Fibroblast of skin of back (primary cell): ENCODE measurements at places on chromosomes 3 and 15.
A peak's percentile ranks its signal among the peaks of the same experiment; 100 is the strongest.

GRCh38 chr3:49512781-49513355 is 41.4 kb upstream of the BSN start:
- DNase-seq: no peak

- no peak for DNase-seq
Measured at GRCh38 chr3:175764722-175765121, 905.6 kb downstream of the NAALADL2 start.

GRCh38 chr3:8085498-8085897 is 416.1 kb upstream of the LMCD1 start:
- no peak for DNase-seq

- no peak for DNase-seq
Measured at GRCh38 chr15:101178931-101179330, 72.9 kb downstream of the CHSY1 start.

GRCh38 chr3:40780925-40781406 is 256.2 kb downstream of the ZNF621 start:
- peak; percentile 36 for DNase-seq

DNA sequence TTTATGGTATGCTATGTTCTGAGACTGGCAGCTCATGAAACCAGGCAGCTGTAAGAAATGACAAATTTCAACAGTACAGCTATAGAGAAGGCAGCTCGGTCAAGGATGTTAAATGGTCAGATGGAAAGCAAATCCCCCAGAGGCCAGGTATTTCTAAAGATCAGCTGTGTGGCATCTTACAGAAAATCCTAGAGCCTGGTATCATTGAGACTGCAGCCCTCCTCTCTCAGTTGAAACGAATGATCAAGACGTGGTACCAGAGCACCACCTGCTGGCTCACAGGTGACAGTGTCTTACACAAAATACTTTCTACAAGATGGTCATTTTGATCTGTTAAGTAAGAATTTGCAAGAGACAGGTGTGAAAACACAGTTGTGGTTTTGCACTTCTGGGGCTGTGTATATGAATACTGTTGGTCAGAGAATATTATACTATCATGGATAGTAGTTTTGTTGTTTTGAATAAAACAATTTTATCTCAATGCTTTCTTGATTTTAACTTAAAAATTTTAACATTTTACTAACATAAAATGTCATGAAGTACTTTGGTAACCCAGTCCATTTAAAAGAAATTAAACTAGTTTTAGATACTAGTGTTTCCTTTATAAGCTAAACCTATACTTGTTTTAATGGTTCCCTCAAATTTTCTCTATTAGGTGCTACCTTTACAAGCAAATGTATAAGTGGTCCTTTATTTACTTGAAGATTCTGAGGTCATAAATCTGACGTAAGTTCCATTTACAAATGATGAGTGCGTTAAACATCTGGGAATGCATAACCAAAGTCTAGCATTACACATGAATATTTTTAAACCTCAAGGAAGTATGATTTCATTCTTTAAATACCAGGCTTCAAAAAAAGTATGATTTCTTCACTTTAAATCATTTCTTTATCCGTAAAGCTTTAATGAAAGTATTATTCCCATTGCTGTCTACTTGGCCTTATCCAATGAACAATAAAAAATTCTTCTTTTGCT is 121.8 kb downstream of the PDZRN3 start:
- peak; percentile 93 for DNase-seq

GRCh38 chr15:75620841-75621391 is 4.6 kb downstream of the SNUPN start:
- peak; percentile 87 for DNase-seq
